NCI-H1092 (cell line): ENCODE measurements at places on chromosomes 3 and 15.

DNA sequence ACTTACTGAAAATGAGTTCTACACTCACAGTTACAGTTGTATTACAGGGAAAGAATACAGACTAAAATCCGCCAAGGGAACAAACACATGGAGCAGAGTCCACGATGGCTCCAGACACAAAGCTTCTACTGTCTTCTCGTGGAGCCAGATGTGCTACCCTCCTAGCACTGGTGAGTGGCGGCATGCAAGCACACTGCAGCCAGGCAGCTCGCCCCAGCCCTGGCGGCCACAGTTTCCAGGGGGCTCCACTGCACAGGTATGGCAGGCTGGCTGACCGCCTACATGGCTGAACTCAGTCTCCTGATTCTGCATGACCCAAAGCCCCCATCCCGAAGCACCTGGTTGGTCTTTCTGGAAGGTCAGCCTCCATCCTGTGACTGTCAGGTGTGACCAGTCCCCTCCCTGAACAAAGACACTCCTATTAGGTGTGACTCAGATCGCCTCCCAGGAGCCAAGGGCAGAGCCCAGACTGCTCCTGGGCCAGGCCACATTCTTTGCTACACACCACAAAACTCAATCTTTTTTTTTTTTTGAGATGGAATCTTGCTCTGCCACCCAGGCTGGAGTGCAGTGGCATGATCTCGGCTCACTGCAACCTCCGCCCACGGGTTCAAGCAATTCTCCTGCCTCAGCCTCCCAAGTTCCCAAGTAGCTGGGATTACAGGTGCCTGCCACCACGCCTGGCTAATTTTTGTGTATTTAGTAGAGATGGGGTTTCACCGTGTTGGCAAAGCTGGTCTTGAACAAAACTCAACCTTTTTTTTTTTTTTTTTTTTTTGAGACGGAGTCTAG is 51.5 kb downstream of the CFAP92 start:
- DNase-seq = no peak

DNA sequence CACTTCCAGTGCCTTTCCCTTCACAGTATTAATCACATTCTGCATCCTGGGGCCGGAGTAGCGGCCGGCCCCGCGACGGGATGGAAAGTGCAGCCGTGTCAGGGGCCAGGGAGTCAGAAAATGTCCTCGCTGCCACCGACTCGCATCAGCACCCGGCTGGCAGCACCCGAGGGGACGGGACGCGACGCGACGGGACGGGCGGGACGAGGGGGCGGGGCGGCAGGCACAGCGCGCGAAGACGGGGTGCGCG is 353 bp downstream of the ATG3 start:
- no peak for DNase-seq

DNA sequence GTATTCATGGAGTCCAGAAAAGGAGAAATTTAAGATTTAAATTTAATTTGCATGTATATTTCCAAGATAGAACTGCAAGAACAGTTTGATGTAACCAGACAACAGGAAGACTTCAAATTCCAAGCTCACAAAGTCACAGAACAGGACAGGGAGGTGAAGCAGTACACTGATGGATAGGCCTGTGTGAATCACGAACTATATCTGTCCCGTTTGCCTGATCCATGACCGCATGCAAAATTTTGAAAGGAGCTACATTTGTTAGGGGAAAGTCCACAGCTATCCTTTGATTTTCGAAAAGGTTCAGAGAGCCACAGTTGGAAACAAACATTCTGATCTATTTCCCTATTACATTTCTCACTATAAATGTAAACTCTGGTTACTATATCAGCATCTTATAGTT is 79.5 kb upstream of the SLC12A8 start:
- no peak for DNase-seq

DNA sequence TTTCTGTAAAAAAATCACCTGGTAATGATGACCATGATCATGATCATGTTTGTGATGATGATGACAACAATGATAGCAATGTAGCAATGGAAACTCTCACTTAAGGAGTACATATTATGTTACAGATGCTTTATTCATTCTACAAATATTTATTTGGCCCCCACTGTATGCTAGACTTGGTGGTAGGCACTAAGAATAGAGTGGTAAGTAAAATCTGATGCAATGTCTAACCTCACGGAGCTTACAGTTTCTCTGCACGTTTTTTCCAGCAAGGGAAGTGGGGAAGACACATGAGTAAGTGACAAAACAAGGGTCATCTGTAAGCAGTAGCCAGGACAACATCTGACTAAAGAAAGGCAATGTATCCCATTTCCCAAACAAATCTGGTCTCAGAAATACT is 199.4 kb upstream of the MRPL3 start:
- DNase-seq = no peak

DNA sequence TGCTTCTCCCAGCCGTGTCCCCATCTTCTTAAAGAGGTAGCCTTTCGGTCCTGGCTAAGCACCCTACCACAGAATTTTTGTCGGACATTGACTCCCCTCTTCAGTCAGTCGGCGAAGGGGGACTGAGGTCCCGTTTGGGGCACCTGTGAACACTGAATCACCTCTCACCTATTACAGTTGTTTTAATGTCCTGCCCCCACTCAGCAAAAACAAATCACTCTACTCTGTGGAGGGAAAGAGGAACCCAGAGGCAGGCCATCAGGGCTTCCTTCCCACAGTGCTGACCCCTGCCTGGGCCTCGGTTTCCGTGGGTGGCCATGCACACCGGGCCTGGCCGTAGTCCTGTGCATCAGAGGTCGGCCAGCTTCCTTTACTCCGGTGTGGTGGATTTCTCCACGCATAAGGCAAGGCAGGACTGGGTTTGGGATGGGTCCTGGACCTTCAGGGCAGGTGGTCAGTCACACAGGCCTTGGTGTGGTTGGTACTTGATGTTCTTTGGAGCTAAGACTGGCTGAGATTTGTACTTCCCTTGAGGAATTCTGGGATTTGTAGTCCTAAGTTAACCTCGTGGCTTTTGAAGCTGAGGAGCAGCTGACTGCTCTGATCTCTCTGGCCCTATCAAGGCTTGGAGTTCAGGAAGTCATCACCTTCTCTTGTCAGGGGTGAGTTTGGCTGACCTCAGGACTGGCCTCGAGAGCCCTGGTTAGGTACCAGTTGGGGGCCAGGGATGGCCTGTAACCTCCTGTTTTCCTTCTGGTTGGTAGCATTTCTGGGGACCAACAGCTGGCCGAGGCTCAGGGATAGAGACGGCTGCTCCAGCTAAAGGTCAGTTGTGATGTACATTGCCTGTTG is 627 bp upstream of the FAM131A start:
- DNase-seq = no peak

GRCh38 chr15:94206463-94207167 is 24.7 kb upstream of the MCTP2 start:
- no peak for DNase-seq

DNA sequence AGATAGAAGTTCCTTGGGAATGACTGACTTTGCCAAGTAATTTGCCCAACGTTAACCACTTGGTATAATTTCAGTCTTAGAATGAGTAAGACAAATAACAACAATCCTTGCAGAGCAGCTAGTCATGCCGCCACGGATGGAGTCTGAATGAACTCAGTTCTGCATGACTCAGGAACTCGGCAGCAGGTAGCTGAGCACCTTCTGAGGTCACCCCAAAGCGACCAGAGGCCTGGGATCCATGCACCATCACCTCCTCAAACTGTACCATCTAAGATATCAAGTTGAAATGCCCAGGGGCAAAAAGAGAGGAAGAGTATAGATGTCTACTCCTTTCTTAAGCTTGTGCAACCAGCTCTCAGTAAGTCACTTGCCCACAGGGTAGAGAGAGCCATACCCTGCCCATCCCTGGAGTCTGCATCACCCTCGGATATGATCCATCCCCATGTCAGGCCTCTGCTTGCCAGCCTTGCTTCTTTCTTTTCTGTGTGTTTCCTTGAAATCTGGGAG is 8.5 kb upstream of the CDCP1 start:
- no peak for DNase-seq

GRCh38 chr3:58535531-58536500 is 1.2 kb downstream of the ACOX2 start:
- DNase-seq = no peak

DNA sequence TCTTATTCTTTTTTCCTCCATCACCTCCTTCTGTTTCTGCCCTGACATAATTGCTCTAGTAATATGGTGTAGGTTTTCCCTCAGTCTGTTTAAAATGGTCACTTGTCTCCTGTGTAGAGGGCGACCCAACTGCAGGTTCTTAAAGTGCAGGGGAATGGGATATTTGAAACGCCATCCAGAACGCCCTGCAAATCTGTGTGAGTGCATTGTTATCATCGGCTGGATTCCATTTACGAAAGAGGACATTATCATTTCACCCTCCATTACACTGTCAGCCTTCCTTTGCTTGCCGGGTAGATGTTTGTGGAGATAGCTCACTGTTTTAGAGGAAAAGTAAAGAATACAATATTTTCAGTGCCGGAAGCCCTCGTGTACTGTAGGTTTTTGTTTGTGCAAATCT is 354.0 kb downstream of the LRTM1 start:
- DNase-seq = no peak

DNA sequence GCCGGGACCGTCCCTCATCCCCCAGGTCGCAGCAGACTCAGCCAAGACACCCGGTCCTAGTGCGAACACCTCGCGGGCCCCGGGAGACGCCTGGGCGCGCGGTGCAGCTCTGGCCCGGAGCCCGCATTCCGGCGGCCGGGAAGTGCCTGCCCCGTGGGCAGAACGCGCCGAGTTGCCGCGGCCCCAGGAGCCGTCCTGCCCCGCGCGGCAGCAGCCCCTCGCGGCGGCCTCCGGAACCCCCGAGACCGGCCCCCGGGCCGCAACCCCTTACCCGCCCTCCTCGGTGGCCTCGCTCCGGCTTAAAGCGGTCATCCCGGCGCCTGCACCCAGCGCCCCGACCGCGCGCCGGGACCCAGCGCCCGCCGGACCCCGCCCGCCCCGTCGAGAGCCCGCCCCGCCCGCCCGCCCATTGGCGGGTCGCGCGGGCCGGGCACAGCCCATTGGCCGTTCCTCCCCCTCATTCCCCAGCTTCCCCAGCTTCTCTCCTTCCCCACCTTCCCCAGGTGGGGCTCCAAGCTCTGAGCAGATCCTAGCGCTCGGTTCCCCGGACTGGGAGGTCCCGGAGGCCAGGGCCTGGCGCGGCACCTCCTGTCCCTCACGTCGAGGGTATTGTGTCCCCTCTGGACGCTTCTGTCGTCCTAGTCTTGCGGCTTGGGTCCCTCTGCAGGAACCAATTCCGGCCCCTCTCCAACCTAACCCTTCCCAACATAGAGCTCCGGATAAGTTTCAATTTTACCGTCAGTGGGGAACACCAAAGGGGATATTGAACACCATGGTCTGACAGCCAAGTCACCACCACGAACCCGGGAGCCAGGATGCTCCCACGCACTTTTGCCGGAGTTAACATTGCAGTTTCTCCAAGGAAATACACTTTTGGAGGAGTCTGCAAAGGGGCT is at the start of gene GRAMD2A:
Gene GRAMD2A, minus strand, starts transcription at position 328 of the 896 bp plus-strand sequence.
- DNase-seq = no peak
